Adipocyte (in vitro differentiated cells): ENCODE measurements at places on chromosomes 13 and 19.

DNA sequence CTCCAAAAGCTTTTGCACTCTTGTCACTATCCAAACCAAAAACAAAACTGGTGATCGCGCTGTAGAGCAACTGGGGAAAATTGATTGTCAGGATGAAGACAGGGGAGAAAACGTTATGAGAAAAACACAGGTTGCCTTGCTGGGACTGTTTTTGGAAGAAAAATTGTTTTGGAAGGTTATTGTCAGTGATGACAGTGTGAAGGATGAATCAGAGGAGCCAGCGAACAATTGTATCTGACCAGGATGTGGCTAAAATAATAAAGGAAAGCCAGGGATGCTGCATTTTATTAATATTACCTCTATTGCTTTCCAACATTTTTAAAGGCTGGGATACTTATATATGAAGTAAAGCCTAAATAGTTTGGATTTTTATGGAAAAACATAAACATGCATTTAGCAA is 334.0 kb downstream of the SPRY2 start:
- DNase-seq: no peak

- peak; percentile 11 for DNase-seq
These were observed 27.3 kb downstream of the PNPLA6 start for GRCh38 chr19:7562646-7563393.

DNA sequence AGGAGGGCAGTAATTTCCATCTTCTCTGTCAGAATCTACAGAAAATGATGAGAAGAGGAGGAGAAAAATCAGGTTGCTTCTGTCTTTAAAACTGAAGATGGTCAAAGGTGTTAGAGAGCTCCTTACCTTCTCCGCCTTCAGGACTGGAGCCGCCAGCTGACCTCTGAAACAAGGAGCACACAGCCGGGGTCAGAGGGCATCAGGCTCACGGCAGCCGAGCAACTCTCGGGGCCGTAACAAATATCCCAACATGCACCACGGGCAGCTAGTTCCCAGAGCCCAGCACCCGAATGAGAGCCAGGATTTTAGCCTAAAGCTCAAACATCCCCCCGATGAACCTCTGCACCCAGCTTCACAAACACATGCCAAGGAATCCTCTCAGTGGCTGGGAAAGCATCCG is 27.6 kb downstream of the CAPS start:
- no peak for DNase-seq

DNA sequence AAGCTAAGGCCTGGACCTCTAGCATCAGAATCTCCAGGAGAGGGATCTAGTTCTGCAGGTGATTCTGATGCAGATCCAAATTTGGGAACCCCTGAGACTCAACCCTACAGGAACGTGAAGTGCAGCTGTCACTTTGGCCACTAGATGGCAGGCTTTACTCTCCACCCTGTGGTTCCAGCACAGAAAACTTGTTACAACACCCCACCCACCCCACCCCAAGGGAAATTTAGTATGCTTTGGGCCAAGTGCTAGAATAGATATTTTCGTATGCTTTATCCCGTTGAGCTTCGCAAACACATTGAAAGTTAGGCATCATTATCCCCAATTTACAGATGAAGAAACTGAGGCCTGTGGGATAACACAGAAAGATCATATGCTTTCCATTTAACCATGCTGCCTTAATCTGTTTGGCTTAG is 232.0 kb downstream of the B3GLCT start:
- peak; percentile 77 for DNase-seq

DNA sequence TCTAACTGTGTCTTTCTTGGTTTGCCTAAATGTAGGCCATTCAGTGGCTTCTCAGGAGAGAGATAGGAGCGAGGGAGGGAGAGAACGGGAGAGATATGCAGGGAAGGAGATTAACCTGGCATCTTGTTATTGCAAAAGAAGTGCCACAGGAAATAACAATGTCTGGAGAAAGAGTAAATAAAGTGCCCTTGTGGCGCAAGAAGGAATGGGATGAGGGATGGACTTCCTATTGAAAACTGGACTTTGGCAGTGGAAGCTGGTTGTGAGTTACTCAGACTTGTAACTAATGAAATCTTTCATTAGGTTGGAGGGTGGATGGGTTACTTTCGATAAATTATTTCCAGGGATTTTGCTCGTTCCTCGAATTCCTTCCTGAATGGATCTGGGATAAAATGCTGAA is 136.1 kb downstream of the LACC1 start:
- no peak for DNase-seq

DNA sequence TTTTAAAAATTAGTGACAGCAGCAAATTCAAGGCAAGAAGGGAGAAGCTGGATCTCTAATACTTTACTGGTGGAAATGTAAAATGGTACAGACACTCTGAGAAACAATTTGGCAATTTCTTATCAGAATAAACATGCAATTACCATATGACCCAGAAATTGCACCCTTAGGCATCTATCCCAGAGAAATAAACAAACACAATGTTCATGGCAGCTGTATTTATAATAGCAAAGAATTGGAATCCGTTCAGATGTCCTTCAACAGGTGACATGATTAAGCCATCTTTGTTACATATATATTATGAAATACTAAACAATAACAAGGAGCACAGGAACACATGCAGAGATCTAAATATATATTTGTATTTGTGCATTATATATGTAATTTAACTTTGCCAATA is 756.5 kb downstream of the SLITRK1 start:
- no peak for DNase-seq

GRCh38 chr19:17282488-17283125 is 906 bp downstream of the ANKLE1 start:
- DNase-seq: peak; percentile 92

GRCh38 chr19:10086591-10087192 is 575 bp downstream of the SHFL start:
- peak; percentile 45 for DNase-seq

DNA sequence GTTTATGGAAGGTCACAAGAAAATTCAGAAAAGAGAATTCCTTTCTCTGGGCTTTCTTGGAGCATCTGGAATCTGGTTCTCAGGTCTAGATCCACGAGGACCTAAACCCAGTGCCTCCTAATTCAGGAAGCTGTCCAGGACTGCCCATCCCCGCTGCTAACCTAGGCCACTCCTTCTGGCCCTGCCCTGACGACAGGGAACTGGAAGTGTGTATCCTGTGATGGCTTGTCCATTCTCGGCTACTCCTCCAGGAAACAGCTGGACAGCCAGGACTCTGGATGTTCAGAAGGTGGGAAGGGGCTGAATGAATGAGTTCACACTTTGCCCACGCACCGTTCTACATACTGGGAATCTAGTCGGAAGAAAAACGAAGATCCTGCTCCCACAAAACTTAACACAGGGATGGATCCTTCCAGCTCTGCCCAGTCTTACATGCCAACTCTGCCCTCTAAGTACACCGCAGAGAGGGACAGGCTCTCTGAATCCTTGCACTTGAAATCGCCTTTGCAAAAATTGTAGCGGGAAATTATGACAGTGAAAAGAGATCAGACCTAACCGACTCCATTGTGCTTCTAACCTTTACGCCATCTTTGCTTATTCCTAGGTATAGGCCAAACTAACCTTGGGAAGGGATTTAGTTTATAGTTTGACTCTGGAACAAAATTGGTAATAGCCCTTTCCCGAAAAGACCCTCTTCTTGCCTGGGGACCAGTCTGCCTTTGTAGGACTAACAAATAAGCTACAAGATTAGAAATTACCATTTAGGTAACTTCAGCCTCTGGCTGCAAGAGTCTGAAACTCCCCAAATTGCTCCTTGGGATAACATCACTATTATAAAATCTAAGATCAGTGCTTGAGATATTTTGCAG is 1.8 kb downstream of the LSM4 start:
- no peak for DNase-seq

DNA sequence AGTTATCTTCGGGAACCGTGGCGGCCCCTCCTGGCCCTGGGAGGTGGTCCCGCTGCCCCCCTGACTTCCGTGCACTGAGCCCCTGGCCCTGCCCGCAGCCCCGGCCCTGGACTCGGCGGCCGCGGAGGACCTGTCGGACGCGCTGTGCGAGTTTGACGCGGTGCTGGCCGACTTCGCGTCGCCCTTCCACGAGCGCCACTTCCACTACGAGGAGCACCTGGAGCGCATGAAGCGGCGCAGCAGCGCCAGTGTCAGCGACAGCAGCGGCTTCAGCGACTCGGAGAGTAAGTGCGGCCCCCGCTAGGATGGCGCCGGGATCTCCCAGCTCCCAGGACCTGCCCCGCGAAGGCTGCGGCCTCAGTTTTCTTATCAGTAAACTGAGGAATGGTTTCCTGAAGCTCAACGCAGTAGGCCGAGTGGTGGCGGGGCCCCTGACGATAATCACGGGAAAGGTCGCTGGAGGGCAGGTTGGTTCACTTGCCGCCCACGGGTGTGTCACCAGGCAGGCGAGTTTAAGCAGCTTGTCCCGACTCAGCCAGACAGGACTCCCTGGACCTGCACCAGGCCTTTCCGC is 924 bp downstream of the RGCC start:
- peak; percentile 51 for DNase-seq

DNA sequence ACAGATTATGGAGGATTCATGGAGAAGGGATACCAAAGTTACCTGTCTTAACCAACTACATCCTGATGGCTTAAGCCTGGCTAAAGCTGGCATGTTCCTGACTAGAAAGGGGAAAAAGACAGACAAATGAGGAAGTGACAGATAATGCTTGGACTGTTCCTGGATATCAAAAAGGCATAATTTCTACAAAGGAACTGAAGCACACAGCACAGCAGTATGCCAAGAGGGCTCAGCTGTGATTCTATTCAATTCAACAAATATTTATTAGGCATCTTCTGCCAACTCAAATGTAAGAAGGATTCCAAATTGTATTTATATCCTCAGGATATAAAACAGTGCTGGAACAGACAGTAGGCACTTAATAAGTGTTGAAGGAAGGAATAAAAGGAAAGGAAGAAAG is 59.5 kb downstream of the KLF12 start:
- peak; percentile 37 for DNase-seq

DNA sequence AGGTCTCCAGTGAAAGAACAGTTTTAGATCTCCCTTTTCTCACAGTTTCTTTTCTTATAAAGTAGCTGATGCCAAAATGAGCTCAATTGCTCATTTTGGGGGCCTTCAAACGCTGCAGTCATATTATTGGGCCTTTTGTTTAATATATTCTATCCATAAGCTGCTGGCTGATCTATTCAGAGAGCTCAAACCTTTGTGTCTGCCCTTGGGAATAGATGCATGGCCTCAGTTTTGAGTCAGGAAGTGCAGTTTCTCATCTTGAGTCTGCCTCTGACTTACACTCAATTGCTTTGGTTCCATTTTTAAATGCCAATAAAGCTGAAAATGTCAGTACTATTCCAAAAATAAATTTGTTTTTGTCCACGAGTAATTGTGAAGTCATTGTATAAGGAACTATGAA is 468.9 kb downstream of the KLF12 start:
- no peak for DNase-seq
